HCT116 (cell line): ENCODE measurements at places on chromosomes 3 and 15. TPM values are rescaled to one million over a fixed set of nuclear protein-coding genes. Genes with fewer than 3 reads are reported as not detected.

DNA sequence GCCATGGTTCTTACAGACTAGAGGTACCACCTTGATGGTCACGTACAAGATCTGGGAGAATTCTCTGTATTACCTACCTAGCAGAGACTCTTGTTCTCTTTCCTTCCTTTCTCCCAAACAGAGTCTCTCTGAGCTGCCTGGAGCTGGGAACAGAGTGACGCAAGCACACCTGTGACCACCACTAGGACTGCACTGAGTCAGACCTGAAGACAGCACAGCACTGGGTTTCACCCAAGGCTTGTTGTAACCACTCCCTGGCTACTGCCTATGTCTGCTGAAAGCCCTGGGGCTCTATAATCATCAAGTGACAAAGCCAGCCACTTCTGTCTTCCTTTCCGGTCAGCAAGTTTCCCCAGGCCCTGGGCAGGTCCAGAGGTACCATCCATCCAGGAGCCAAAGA lies 293.3 kb upstream of the CNTN4 start:
- no peak for DNase-seq

GRCh38 chr15:57213862-57214261 lies 162.4 kb upstream of the CGNL1 start:
- peak; percentile 21 for DNase-seq

DNA sequence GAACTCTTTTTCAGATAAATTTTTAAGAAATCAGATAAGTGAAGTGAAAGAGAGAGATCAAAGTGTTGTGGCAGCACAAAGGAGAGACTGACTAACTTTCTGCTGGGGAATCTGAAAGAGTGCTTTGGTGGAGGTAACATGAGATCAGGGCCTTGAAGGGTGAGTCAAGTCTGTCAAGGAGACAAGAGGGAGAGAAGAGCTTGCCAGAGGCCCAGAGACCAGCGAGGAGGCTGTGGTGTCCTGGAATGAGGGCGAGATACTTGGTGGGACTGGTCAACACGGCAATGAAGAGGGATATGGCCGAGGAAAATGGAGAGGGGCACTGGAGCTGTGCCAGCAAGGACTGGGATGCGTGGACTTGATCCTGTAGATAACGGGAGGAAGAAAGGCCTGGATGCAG lies 4.6 kb downstream of the TADA3 start:
- DNase-seq: no peak

DNA sequence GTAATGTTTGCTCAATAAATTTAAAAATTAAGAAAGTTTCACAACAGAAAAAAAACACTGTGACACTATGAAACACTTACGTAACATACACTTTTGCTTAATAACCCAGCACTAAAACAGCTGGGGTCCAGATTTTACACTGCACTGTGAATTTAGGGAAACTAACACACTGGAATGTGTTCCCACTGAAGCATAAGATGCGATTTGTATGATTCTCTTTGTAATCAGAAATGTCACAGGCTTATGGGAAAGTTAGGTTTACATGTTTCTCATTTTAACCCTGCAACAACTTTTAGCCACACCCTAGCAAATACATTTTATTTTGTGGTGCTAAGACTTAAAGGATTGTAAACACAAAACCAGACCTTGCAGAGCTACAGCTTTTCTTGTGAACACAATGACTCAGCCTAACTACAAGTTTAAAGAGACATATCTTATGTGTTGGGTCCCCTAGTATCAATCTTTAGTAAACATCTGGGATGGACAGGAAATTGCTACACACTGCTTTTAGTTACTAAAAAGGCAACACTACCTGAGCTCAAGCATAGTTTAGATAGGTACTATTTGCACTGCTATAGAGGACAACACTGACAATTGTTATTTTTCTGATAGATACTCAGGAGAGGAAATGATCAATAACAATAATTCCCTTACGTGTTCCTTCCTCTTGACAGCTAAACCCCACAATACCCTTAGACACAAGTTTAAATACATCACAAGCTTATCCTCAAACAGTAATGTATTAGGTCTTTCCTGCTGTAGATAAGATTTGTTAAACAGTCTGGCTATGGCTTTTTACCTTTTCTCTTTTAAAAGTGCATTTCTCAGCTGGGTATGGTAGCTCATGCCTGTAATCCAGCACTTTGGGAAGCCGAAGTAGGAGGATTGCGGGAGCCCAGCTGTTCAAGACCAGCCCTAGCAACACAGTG lies 3.8 kb downstream of the PLD1 start:
- DNase-seq: no peak

Gene LRRK1
- 21.6 TPM for total RNA-seq
